GM12891 (cell line): ENCODE measurements at places on chromosomes 7 and 10.
A peak's percentile ranks its signal among the peaks of the same experiment; 100 is the strongest.

DNA sequence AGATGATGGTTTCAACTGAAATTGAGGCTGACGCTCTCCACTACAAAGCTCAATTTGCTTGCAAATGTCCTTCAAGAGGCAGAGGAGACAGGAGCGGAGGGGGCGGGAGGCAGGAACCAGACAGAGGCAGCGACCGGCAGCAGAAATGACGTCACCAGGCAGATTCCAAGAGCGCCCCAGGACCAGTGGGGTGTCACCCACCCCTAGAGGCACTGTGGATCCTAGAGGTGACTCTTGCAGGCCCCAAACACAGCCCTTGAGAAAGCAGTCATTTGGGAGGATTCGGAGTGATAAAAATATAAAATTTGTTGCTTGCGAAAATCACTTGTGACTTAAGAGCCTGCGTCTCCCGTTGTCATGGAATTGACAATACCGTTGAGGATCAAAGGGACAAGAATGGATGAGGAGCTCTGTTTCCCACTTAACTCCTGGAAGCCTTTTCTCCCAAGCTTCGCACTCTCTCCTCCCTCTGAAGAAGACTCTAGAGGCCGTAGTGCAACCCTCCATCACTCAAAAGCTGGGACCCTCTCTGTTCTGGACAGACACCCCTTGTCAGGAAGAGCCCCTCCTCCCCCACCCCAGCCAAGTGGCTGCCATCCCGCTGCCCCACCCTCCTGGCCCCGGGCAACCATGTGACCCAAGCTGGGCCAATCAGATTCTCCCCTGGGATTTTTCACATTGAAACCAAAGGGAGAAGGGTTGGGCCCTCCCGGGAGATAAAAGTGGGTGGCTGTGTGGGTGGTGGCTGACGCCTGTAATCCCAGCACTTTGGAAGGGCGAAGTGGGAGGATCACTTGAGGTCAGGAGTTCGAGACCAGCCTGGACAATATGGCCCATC lies 16.3 kb upstream of the SLC29A4 start:
- no peak for DNase-seq

DNA sequence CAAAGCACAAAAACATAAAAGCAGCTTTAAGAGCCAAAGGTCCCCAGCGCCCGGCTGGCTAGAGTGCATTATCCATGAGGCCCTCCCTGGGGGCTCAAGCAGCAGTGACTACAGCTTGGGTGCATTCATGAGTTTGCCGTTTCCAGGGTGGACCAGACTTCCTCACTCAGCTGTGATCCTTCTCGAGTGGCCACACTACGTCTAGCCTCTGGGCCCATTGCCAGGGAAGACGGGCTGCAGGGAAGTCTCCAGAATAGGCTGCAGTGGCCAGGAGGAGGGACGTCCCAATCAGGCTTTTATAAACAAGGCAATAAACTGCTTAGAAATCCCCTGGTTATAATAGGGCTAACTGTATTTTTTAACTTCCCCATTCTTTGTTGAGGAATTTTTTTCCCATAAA lies 89.4 kb upstream of the C1QL3 start:
- DNase-seq: no peak

DNA sequence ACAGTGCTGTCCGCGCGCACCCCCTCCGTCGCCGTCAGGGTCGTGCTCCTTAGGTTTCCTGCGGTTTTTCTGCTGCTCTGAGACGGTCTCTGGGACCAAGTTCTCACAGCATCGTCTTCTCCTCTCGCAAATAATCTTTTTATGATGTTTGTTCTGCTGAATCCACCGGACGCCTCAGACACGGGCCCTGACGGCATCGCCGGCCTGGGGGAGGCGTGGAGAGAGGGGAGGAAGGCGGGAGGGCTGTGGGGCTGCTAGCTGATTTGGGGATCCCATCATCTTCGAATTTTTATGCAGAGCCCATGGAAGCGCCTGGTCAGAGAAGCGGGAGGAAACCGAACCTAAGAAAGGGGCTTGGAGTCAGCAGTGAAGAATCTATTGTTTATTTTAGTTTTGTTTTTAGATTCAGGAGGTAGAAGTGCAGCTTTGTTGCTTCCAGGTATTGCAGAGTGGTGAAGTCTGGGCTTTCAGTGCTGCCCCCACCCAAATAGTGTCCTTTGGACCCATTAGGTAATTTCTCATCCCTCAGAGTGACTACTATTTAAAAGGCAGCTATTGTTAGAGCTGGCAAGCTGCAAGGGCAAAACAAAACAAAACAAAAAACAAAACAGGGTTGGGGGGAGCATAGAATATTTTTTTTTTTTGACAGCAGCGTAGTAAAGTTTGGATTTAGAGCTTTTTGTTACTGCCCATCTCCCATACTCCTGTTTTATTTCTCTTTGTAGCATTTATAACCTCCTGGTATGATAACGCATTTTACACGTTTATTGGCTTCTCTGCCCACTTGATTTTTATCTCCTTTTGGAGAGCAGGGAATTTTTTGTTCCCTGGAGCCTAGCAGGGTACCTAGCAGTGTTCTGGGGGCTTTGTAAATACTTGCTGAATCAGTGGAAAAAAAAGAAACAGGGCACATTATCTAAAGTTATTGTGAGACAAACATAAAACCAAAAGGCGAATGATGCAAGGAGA lies 92.6 kb downstream of the SPAG6 start:
- DNase-seq: peak; percentile 41

- no peak for DNase-seq
These were observed 64.0 kb upstream of the KLF6 start for GRCh38 chr10:3848775-3849635.
